NCI-H1092 (cell line): ENCODE measurements at places on chromosomes 2 and 18.
A peak's percentile ranks its signal among the peaks of the same experiment; 100 is the strongest.

DNA sequence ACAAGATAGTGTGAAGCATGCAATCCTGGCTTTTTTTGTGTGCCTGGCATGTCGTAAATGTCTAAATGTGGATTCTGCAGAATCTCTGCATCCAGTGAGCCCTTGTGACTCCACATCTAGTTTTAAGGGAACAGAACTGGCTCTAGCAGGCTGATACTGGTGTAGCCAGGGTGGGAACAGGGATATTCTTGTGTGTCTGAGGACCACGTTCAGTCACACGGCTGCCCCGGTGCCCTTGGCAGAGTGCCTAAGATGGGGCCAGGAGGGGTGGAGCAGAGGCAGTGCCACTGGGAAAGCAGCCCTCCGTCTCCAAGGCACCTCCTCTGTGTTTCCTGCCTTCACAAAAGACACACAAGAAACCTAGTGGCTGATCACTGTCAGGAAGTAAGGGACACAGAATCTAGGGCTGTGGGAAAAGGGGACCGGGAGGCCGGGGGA is 91.5 kb upstream of the PARD3B start:
- DNase-seq: no peak

DNA sequence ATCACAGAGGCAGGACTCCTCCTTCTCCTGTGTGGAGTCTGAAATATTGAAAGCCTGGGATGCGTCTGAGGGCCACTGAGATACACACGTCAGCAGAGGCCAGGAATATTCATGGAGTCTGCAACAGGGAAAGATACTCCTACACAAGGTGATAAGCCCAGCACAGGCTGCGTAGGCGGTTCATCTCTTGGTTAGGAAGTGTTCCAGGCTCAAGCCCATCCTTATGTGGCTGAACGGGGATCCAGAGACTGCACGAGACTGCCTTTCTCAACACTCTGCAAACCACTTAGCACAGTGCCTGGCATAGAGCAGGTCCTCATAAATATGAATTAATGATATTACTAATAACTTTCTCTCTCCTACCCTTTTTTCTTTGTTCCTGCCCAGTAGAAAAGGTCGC is 29.2 kb upstream of the AGPS start:
- DNase-seq: no peak

DNA sequence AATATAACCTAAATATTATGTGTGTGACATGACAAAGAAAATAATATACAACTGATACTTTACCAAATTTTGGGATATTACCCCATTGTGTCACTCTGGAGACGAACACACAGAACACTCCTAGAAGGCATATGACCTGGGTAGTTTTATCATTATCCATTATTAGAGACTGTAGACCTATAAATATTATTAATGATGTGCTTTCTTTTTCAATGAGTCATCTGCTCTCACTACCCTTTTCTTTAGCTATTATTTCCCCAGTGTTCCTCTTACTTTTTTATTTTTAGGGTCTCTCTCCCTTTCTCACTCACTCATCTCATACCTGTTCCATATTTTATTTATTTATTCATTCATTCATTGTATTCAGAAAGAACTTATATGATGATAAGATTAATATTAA is 143.3 kb upstream of the ITGA4 start:
- no peak for DNase-seq

GRCh38 chr2:168758970-168759820 is 43.2 kb upstream of the NOSTRIN start:
- DNase-seq: peak; percentile 5

DNA sequence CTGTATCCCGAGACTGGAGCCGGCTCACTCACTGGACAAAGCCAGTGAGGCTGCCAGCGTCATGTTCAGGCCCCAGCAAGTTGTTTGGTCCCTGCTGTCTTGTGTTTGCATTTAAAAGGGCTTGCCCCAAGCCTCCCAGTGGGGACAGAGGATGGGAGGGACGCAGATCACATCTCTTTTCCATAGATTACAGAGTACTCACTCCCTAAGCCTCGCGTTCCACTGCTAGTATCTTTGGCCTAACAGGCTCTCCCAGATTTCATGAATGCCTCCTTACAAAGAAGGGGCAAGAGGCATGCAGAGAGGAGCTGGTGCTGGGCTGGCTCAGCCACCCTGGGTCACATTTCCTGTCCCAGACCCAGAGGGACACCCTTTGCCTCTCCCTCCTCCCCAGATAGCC is 59.1 kb downstream of the CMPK2 start:
- no peak for DNase-seq

GRCh38 chr2:3244486-3244885 is 133.1 kb downstream of the EIPR1 start:
- no peak for DNase-seq

DNA sequence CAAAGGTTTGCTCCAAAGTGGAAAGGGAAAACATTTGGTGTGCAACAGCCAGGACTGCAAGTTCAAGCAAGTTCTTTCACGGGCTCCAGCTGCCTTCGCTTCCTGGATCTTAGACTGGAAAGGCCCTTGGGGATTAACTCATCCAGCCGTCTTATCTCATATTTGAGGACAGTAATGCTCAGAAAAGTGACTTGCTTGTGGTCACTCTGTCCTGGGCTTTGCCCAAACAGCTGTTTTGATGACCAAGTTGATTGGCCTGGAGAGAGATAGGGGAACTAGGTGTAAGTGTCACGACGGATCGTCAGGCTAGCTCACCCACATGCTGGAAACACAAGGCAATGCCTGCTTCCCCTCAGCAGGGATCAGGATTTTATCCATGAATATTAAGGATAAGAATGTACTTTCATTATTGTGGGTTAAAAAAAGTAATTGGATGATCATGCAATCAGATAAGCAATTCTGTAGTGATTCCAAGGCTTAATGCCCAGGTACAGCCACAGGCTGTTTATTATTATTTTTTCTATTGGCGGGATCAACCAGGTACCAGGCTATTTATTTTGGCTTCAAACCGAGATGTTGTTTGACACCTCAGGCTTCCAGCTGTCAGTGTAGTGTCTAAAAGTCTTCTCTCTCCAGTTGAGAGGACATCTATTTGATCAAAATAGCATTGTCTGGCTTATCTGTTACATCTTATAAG is 162.5 kb upstream of the EPAS1 start:
- DNase-seq: peak; percentile 1

GRCh38 chr2:100643906-100644501 is 81.2 kb downstream of the PDCL3 start:
- no peak for DNase-seq

- no peak for DNase-seq
Measured at GRCh38 chr2:112728378-112729175, 7.8 kb downstream of the NT5DC4 start.

DNA sequence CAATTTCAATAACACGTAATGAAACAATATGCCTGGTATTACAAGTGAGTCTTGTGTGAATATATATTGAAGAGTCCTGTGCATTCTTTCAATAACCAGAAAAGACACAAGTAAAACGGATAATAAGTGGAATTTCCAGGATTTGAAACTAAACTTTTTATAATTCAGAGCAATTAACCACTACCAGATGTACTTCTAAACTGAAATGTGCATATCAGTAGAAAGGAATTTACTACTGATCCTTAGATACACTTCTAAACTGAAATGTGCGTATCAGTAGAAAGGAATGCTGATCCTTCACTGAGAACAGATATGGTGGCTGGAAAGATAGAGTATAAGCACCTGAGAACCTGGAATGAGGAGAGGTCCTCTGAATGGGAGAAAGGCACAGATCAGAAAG is 470.9 kb upstream of the SPHKAP start:
- DNase-seq: no peak

GRCh38 chr2:73821669-73822068 is 7.1 kb upstream of the STAMBP start:
- DNase-seq: no peak

- no peak for DNase-seq
Measured at GRCh38 chr2:20111311-20112131, 60.1 kb upstream of the LAPTM4A start.

GRCh38 chr2:29749041-29749440 is 172.3 kb downstream of the ALK start:
- no peak for DNase-seq

GRCh38 chr2:64145714-64146113 is 1.5 kb upstream of the PELI1 start:
- DNase-seq: no peak

DNA sequence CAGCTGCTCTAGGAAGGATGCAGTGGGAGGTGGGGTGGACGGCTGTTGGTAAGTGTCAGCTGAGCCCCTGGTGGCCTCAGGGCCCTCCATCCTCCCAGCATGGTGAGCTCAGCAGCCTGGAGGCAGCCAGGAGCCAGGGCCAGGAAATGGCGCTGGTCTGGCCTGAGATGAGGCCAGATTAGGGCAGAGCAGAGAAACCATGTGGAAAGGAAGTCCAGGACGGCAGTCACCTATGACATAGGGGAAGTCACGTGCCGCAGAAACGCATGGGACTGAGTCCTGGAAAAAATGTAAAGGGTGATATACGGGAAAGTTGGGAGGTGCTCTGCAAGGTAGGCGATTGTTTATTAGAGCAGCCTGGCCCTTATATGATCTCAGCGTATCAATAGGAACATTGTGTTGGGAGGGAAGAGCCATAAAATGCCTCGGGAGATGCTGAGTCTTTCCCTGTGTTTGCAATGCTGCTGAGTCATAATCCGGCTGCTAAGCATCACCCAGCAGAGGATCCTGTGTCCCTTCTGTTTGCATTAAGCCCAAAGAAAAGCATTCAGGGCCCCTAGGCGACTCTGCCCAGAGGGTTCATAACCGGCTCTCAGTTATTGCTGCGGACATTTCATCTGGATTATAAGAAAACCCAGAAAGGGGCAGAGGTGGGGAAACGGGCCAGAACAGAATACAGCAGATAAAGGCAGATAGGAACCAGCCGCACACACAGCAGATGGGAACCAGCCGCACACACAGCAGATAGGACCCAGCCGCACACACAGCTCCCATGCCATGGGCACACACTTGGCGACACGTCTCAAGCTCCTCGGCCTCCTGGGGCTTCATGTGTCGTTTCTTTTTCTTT is 30.3 kb upstream of the B3GNT7 start:
- DNase-seq: no peak
